ENCODE measurements at places on chromosomes 11 and 22.

DNA sequence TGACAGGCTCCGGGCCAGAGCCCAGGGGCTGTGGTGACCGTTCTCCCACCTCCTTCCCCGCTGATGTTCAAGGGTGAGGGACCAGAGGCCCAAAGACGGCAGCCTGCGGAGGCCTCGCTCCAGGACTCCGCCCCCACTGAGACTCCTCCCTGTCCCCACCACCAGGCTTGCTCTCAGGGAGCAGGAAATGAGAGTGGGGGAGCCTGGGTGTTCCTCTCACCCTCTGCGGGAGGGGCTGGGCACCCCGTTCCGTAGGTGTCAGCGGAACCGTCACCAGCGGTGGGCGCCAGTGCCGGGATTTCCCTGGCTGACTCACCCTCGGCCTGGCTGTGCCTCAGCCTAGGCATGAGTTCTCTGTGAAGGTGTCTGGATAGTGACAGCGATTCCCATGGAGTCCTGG, 15.7 kb downstream of the DAGLA start:
- DNase-seq: no peak

DNA sequence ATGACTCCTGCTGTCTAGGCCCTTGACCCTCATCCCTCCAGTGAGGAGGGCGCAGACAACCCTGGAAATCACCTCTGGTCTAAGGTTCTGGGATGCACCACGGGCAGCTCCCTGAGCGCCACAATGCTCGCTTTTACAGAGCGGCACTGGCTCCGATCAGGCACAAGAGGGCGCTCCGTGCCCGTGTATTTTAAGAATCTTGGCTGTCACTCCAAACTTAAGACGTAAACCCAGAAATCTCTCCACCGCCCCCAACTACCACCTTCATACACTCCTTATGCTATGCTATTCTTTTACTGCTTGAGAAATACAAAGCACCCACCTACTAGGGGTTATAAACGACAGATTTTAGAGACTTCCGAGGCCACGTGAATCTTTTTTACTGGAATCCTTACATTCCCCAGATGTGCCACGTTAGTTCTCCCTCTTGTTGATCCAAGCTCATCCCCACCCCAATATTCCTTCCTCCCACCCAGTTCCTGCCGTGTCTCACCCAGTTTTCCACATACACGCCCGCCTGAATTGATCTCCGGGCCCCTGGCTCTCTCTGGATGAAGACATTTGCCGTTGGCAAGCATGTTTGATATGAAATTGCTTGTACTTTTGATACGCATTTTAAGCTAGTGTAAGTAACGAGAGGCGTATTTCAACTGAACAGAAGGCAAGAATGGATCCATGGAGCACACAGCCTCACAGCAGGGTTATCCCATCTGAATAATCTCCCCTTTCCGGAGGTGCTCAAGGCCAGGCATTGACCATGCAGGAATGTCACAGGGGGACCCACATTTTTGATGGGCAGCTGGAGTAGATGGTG, 453.5 kb downstream of the OPCML start:
- DNase-seq: no peak

DNA sequence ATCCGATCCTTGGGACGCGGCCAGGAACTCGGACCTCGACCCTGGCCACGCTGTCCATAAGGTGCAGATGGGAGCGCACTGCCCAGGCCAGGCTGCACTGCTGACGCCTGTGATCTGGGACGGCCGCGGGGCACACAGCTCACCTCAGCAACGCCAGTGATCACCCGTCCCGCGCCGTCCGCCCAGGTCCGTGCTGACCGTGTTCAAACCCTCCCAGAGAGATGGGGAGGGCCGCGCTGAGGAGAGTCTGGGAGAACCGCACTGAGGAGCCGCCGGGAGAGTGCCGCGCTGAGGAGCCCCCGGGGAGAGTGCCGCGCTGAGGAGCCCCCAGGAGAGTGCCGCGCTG, 636 bp downstream of the KCNQ1OT1 start:
- no peak for DNase-seq

GRCh38 chr11:11660363-11660740, 38.5 kb upstream of the GALNT18 start:
- DNase-seq: no peak

DNA sequence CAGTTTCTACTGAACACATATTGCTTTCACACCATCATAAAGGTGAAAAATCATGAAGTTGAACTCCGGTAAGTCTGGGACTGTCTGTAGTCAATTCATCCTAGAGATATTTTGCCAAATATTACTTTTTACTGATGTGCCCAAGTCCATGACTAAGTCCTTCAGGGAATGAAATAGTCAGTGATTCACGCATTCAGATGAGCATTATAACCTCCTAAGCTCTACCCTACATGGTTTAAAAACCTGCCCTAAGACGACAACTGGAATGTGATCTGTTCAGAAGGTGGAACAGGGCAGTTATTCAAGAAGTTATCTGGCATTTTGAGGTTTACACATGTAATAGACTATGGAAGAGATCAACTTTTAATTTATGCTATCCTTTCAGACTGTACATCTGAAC, 125.6 kb downstream of the TRPC6 start:
- no peak for DNase-seq

GRCh38 chr11:131746201-131746600, 375.8 kb downstream of the NTM start:
- DNase-seq: no peak

DNA sequence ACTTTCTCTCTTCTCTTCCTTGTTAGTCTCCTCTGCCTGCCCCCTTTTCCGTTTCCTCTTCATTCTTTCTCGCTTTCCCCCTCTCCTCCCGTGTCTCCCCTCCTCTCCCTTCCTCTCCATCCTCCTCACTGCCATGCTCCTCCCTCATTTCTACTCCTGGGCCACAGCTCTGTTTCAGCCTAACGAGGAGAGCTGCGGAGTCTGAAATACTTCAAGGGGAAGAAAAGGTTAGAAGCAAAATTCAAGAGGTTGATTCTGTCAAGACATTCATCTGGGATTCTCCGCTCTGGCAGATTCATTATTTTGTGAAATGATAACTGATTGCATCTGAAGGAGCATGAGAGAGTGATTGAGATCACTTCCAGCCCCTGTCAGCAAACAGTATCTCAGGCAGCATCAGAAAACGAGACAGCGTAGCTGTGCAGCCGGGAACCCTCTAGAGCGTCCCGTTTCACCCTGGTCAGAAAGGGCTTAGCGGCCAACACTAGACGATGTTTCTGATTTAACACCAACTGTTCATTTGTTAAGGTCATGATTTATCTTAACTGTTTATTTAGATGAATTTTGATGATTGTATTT, 279.3 kb upstream of the B3GAT1 start:
- no peak for DNase-seq

GRCh38 chr22:23255506-23256170, 75.3 kb downstream of the BCR start:
- DNase-seq: no peak
